ENCODE measurements at places on chromosomes 6 and 20. TPM values are rescaled to one million over a fixed set of nuclear protein-coding genes. Genes with fewer than 3 reads are reported as not detected.

Gene MOXD1
- total RNA-seq, result 11.1 TPM

Gene MLIP
- not detected for total RNA-seq

Gene DPPA5
- total RNA-seq, result not detected

Gene TINAG
- not detected for total RNA-seq

Gene SLC16A10
- 3.5 TPM for total RNA-seq

Gene KHDC1L
- total RNA-seq, result not detected

Gene KCNB1
- 0.02 TPM for total RNA-seq

Gene GNAS
- 886 TPM for total RNA-seq

Measured in H4 (cell line).